ENCODE measurements at places on chromosomes 3 and 15. TPM values are rescaled to one million over a fixed set of nuclear protein-coding genes. Genes with fewer than 3 reads are reported as not detected.

DNA sequence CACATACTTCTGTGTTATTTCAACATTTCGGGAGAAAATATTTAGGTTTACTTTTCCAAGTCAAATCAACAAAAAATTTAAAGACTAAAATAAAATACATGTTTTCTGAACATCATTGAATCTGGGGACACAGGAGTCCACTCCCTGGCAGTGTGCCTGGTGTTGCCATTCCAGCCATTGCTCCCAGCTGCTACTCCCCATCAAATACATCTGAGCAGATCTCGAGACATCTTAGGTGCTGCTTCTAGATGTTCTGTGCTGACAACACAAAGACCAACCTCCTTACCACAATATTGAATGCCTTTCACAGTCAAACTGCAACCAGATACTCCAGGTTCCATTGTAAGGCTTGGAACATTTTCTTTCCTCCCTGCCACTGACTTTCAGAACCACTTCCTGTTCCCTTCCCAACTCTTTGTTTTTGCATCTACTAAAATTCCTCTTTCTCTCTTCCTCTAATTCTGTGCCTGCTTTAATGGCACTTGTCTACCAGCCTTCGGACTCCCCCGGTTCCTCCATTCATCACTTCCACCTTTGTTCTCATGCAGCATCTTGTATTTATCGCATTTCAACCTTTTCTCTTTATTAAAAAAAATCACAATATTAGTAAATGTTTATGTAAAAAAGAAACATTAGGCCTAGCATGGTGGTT is 81.1 kb upstream of the SLC4A7 start:
- DNase-seq: no peak

GRCh38 chr3:38347421-38348200 is 1.0 kb downstream of the XYLB start:
- no peak for DNase-seq

- DNase-seq: no peak
Measured at GRCh38 chr3:52973806-52974205, 72.1 kb downstream of the SFMBT1 start.

DNA sequence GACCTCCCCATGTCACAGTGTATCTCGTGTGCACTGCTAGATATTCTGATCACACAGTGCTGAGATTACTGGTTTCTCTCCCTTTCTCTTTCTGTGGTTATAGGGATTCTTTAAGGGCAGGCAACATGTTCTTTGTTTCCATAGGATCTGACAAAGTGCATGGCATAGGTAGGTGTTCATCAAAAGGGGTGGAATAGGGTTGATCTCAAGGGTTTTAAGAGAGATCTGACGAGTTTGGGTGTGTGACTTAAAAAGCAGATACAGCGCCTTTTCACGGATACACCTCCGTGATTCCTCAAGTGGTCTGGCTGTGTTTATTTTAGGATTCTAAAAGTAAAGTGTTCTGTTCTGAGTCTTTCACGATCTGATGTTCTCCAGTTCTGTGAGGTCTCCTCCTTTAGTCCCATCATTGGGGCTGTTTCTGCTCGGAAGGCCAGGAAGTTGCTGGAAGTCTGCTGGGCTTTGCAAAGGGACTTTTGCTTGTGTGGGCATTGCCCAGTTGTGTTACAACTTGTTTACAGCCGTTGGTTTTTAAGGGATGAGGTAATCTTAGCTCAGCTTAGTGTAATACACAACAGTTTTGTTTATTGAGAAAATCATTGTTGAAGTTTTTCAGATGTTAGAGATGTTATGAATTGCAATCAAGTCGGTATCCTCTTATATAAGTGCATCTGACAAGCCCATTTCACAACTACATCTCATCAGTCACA is 34.8 kb downstream of the IGF1R start:
- no peak for DNase-seq

DNA sequence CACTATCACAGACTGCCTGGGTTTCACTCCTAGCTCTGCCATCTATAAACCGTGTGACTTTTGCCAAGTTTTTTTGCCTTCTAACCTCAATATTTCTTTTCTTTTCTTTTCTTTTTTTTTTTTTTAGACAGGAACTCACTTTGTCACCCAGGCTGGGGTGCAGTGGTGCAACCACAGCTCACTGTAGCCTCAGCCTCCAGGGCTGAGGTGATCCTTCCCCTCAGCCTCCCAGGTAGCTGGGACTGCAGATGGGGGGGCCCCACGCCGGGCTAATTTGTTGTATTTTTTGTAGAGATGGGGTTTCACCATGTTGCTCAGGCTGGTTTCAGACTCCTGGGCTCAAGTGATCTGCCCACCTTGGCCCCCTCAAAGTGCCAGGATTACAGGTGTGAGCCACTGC is 3.2 kb upstream of the ADAM10 start:
- no peak for DNase-seq

NSUN3 gene
- total RNA-seq: 32.6 TPM
